ENCODE measurements at places on chromosomes 16 and 17. TPM values are rescaled to one million over a fixed set of nuclear protein-coding genes. Genes with fewer than 3 reads are reported as not detected.

- peak; percentile 86 for DNase-seq
These were observed 444 bp downstream of the HELZ start for GRCh38 chr17:67244431-67245072.

DNA sequence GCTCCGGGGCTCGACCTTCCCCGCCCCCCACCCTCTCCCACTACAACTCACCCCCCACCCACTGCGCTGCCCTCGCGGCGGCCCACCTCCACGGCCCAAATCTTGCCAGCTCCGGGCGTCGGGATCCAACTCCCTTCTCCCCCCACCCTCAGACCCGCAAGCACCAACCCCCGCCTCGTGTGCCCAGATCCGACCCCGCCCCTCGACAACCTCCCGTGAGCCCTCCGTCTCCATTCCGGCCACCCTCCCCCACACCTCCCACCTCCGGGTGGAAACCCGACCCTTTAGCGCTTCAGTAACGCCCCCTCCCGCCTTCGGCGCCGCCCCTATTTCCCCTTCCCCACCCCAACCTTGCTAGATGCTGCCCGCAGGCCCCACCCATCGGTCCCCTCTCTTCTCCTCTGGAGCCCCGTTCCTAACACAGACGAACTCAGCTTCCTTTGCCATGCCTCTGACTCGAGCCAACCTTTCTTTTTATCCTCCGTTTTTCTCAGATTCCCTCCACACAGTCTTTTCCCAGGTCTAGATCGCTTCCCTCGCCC is 717 bp downstream of the UBE2Z start:
- peak; percentile 92 for DNase-seq

GRCh38 chr17:44267165-44267455 is 825 bp downstream of the SLC4A1 start:
- DNase-seq: no peak

- no peak for DNase-seq
These were observed 3.8 kb upstream of the WSCD1 start for GRCh38 chr17:6066183-6066948.

- DNase-seq: no peak
These were observed 2.5 kb downstream of the TAX1BP3 start for GRCh38 chr17:3665834-3666233.

- no peak for DNase-seq
These were observed 510.6 kb downstream of the RBFOX1 start for GRCh38 chr16:7843261-7843660.

IQCK gene
- 13.4 TPM for total RNA-seq

CA4 gene
- 10.6 TPM for total RNA-seq

DNA sequence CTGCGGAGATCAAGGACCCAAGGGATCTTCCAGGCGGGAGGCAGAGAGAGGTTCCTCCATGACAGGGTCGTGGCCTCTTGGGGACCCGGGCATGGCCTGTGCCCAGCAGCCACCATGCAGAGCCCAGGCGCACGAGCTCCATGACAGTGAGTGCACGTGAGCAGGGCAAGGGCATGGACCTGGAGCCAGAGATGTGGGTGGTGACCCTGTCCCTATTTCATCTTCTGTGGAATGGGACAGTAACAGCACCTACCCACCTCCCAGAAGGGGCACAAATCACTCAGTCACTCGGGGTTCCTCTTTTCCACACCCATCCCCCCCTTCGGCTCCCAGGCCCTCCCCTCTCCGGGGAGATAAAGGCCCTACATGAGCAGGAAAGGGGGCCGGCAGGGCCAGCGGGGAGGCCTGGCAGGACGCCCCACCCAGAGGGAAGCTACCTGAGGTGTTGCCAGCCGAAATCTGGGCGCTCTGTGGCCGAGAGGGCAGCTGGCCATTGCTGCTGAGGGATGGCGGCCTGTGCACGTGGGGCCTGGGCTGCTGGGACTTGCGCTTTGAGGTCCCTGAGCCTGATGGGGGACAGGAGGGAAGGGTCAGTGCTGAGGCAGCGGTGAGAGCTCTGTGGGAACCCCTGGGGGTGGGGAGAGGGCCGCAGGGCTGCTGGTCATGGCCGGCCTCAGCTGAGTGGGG is 10.4 kb downstream of the UBALD2 start:
- DNase-seq: no peak

DNA sequence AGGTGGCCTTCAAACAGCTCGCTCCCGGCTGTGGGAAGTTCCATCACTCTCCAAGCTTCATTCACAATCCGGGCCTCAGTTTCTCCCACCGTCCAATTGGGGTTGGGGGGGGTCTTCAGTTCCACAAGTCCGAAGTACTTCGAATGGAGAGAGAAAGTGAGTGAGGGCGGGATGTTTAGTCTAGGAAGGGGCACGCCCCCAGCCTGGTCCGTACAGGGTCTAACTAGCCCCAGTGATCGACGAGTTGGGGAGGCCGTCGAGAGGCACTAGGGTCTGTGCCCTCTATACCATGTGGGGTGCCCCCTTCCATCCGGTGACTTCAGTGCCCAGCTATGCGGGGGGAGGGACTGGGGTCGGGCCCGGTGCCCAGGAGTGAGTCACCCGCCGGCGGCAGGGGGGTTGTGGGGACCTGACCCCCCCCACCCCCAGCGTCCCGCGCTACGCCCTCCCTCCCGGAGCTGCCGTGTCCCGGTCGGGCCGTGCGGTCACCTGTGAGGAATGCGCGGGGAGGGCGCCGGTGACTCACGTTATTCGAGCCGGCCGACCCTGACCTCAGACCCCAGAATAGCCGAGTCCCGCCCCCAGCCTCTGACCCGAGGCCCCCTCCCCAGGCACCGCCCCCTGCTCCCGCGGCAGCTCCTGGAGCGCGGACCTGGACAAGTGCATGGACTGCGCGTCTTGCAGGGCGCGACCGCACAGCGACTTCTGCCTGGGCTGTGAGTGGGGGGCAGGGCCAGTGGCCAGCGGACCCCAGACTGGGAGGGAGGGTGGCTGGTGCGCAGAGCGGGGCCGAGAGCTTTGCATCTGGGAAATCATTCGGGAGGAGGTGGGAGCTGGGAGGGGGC is 658 bp downstream of the TNFRSF12A start:
- no peak for DNase-seq

CSH2 gene
- total RNA-seq: not detected

DNA sequence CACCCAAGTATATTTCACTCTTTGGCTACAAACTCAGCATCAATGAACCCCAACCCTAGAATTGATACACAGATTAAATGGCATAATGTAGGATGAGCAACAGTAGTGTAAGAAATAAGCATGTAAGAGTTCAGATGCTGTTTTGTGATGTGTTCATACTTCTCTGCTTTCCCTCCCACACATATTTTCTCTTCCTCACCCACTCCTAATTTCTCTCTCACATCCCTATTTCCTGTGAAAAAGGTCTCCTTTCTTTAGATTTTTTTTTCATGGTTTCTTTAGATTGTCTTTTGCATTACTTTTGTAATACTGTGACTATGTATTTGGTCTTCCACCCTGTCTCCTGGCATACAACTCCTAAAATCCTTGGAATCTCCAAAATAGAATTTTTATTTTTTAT is 21.7 kb downstream of the CREBBP start:
- DNase-seq: no peak

DNA sequence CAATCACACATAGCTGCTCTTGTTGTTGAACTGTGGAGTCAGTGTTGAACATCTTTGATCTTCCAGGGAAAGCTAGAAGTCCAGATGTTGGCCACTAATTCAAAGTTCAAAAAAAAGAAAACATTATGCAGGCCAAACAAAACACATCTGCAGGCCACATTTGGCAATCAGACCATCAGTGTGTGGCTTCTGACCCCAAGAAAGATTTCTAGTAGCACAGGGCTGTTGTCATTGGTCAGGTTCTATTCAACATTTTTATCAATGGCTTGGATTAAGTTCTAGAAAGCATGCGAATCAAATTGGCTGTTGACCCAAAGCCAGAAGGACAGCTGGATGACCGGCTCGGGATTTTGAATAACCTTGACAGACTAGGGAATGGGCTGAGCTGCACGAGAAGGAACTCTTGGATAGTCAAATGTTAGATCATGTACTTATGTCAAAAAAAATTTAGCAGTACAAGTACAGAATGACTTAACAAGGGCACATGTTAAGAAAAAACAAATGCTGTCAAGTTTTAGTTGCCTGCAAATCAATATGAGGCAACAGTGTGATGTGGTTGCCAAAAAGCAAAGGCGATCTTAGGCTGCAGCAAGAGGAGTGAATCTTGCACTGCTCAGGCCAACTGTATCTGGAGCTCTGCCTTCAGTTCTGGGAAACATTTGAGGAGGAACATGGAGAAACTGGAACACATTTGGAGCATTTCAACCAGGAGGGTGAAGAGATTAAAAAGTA is 187.6 kb downstream of the RGS9 start:
- DNase-seq: peak; percentile 51

DNA sequence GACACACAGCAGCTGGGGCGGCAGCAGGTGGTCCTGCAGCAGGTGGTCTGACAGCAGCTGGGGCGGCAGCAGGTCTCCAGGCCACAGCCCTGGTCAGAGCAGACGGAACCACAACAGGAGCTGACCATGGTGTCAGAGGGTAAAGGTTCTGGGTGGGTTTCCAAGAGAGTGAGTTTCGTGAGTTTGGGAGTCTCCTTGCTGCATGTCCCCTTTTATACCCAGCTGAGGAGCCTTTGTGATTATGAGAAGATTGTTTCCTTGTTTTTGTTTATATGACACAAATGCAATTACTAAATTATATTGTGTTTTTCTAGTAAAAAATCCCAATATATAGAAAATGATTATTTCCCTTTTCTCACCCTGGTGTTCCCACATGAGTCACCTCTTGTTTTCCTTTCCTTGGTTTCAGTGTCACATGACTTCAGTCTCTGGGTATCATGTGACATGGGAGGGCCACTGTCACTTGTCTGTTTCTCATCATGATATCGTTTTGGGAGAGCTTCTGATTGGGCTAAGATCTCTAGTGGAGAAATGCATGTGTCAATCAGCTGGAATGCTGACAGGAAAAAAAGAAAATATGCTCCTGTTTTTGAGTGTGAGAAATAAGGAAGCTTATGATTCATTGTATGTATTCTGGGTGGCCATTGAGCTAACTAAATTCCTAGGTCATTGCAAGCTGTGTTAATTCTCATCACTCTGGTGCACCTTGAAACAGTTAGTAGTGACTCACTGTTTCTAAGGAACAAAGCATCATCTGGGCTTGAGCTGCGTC is at the start of gene KRTAP4-6:
Gene KRTAP4-6 (minus strand): TSS at position 185 of the 772 bp plus-strand sequence. CDS start 57 bp downstream, at position 128.
- no peak for DNase-seq

- no peak for DNase-seq
These were observed 28.1 kb upstream of the MAPK3 start for GRCh38 chr16:30151091-30151490.

TNFSF13 gene
- total RNA-seq: 87.4 TPM

DNA sequence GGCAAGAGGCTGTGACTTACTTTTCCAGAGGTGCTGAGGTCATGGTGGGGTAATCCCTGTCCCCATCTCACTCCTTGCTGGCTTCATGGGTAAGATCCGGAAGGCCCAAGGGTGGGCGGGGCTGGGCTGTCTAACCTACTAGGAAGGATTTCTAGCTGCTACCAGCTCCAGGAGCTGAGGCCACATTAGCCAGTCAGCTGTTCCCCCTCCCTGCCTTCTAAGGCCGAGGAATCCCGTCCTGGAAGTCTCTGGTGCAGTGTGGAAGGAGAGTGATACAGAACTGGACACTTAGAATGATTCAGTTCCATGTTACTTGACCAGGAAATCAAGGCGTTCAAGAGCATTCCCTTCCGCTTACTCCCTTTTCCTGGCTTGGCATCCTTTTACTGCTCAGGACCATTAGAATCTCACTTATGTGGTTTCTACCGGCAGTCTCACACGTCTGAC is 8.9 kb downstream of the GNGT2 start:
- no peak for DNase-seq

- no peak for DNase-seq
These were observed 8.0 kb upstream of the TSPOAP1 start for GRCh38 chr17:58336456-58337209.

DNA sequence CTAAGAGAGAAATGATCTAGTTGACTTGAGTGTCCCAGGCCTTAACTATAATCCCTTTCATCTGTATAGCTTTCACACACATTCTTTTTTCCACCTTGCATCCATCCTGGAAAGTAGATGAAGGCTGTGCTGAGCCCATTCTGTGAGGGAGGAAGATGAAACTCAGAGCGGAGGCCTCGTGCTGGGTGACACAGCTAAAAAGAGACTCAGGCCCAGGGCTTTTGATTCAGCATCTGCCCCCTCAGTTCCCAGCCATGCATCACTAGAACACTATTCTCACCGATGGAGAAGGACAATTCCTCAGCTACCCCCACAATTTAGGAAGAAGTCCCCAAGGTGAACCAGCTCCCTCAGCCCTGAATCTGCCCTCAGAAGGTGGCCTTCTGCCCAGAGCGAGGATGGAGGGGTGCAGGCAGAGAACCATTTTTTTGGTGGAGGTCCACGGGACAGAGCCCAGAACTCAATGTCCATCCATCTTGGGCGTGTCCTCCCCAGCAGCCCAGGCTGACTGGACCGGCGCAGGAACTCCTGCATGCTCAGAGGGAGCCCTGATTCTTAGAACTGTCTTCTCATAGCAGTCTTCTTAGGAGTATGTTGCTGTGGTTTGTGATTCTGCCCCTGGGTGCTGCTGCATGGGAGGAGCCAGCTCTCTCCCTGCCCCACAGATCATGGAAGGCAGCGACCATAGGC is 5.8 kb upstream of the MYCBPAP start:
- no peak for DNase-seq

TP53TG3C gene
- 0.18 TPM for total RNA-seq

ELMO3 gene
- 14.8 TPM for total RNA-seq

GRCh38 chr16:58211846-58212245 is 13.9 kb upstream of the CSNK2A2 start:
- no peak for DNase-seq
